ENCODE measurements at places on chromosomes 5 and 9.

- no peak for ATAC-seq
These were observed 3.0 kb downstream of the RLN2 start for GRCh38 chr9:5301544-5301943.

DNA sequence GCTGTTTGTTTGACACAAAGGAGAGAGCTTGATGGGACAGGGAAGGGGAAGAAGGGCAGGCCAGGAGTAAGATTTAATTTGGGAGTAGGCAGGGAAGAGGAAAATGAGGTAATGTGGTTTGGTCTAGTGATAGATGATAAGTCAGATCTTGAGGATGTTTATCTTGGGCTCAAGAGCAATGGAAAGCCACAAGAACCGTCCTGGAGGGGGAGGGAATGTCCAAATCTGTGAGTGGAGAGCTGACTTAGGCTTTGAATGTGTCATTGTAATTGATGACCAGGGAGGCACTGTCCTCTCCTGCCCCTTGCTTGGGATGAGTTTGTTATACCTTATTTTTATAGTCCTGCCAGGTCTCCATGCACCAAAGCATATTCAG, 37.5 kb downstream of the MAMDC2 start:
- ATAC-seq: no peak

DNA sequence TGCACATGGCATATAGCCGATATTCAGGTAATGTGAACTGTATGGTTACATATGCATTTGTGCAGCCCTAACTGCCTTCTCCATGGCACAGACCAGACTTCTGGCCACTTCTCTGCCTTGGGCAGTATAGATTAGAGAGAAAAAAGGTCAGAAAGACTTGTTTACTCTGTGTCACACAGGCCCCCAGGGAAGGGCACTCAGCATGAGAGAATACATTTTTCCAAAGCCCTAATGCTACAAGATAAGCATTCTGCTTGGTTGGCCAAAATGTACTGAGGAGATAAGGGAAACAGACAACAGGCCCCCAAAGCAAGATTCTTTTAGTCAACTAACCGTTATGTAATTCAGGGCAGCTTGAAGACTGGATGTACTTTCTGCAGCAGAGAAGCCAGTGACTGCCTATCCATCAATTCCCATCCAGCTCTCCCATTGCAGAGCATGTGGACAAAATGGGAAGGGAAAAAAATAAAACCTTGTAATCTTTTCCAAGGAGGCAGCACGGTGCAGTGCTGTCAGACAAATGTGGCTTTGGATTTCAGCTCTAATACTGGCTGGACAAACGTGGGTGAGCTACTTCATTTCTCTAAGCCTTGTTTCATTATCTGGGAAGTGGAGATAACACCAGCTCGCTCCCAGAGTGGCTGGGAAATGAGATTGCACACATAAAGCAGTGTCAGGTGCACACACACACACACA, 205.9 kb downstream of the NSG2 start:
- no peak for ATAC-seq

DNA sequence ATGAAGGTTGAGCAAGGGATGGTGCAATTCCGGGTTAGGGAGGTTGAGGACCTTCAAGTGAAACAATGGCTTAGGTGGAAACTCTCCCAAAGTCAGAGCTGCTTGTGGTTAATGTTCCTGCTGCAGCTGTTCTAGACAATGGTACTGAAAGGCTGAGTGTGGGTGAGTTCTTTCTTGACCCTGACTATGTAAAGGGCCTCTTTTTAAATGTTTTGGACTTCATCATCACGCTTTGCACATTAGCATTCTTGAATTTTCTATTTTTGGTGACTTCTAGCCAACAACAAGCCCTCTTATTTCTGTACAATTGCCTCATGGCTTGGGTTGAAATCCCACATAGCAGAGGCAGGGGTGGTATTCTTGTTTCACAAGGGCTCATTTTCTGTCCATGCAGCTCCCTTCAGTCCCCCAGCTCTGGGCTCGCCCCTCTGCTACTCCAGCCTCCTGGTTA, 136.3 kb upstream of the ANKRD55 start:
- no peak for ATAC-seq

- ATAC-seq: no peak
These were observed 134.6 kb downstream of the TMC1 start for GRCh38 chr9:72656021-72656420.

GRCh38 chr9:27333241-27334052, 36.5 kb upstream of the EQTN start:
- ATAC-seq: peak; percentile 73

DNA sequence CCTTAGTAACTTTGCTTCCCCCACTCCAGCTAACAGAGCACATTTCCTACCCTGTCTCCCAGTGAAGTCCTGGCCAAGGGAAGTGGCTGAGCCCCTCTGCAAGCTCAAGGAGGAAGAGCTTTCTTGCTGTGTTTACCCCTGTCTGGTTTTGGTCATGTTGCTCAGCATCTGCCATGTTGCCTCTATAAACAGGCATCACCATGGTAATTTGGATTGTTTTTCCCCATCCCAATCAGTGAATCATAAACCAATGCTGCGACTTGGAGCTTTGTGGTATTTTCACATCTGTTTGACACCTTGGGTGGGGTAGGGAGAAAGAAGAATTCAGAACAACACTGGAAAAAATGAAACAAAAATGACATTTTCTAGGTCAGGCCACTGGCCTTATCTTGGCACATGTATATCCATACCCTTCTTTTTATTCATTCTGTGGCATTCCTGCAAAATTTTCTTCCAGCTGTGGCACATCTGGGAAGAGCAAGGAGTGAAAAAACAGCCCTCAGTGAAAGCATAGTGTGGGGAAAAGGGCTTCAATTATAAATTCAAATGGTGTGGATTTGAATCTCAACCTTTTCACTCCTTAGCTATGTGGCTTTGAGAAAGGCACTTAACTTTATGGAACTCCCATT, 42.5 kb downstream of the SLIT3 start:
- no peak for ATAC-seq

DNA sequence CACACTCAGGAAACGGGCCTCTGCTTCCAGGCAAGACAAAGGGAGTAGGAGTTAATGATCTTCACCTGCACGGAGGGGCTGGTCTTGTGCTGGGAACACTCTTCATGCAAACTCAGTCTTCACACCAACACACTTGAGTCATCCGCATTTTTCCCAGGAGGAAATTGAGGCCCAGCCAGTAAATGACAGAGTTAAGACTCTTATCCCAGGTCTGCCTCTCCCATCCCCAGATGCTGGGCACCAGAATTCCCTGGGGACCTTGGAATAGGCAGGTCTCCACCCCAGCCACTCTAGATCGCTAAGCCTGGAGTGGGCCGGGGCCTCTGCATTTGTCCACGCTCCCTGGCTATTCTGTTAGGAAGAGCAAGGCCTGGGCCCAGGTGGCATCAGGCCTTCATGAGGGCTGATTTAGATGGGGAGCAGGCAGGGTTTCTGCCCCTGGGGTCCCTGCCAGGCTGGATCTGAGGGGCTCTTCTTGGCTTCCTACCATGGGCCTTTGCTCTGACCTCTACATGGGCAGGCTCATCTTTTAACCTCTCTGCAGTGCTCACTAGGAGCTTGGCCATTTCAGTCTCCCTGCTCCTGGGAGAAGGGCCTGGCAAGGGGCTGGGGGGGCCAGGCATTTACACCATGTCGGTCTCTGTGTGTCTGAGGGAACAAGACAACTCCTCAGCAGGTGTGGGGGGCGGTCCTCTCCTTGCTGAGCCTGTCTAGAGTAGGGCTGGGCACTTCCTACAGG, 77.3 kb downstream of the AMBP start:
- ATAC-seq: peak; percentile 42

Data from motor neuron (in vitro differentiated cells).